SJSA1 (cell line): ENCODE measurements at places on chromosomes 5 and 9.

DNA sequence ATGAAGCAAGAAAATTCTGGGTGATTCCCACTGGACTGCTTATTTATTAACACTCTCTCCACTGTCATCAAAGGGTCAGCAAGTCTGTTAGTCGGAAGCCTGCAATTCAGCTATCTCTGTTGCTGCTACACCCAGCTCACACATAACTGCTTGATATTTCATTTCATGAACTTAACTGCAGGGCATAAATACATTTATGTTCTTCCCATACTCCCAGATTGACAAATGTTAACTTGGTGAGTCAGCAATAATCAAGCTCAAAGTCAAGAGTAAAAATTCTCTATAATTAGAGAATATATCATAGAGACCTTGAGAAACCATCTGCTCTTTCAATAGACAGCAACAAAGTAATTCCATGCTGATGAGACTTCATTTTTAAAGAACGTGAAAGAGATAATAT lies 198.8 kb downstream of the ADAMTS12 start:
- no peak for DNase-seq

GRCh38 chr5:101897914-101898313 lies 398.2 kb downstream of the SLCO4C1 start:
- DNase-seq: no peak

GRCh38 chr9:100286257-100286656 lies 66.5 kb downstream of the TEX10 start:
- no peak for DNase-seq

GRCh38 chr9:2664174-2665065 lies 42.8 kb downstream of the VLDLR start:
- no peak for DNase-seq

DNA sequence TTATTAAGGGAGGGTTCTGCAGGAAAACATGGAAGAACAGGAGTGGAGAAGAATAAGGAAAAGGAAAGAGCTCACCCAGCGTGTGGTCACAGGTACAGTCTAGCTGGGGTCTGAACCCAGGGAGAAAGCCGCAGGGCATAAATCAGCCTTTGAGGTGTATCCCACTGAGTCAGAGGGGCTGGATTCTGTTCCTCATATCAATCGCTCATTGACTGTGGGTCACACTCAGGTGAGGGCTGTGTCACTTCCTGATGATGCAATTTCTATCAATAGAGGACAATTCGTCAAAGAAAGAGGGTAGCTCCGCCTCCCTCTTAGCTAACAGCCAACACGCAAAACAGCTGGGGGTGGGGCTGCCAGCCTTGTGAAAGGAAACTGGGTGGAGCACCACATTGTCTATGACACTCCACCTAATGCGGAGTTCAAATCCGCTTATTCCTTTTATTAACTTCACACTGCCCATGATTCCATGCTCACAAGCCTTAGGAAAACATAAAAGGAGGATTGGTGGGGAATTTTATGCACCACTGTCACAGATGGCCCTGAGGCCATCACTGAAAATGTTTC lies 176.2 kb downstream of the ICE1 start:
- no peak for DNase-seq

DNA sequence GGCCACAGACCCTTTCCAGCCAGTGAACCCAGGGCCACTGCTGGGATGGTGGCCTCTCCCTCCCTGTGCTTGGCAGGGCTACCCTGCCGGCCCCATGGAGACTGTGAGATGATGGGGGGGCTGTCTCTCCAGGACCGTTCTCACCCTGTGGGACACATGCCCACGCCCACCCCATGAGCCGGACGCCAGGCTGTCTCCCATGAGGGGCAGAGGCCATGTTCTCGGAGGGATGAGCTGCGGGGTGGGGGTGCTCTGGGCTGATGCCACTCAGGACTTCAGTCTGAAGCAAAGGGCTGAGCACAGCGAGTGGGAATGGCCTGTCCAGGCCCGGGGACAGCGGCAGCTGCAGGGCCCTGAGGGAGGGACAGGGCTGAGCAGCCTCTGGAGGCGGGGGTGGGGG lies 88.9 kb downstream of the KCNT1 start:
- no peak for DNase-seq

- DNase-seq: no peak
Measured at GRCh38 chr9:36036253-36036779, 397 bp upstream of the RECK start.

- no peak for DNase-seq
Measured at GRCh38 chr9:127865645-127866464, 11.4 kb upstream of the ENG start.

DNA sequence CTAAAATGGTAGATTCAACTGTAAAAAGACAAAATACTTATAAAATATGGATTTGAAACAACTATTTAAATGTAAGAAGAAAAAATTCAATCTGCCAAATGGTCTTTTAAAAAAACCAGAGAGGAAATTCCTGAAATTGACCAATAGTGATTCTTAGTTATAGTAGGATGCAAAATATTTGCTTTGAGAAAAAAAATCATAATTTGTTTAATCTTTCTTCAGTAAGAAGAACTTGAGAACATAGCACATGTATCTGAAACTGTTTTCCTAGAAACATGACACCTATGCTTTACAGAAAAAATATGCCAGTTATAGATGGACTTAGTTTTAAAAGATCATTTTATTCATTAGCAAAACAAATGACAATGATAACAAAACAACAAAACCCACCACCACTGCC lies 186.9 kb upstream of the CD180 start:
- no peak for DNase-seq

DNA sequence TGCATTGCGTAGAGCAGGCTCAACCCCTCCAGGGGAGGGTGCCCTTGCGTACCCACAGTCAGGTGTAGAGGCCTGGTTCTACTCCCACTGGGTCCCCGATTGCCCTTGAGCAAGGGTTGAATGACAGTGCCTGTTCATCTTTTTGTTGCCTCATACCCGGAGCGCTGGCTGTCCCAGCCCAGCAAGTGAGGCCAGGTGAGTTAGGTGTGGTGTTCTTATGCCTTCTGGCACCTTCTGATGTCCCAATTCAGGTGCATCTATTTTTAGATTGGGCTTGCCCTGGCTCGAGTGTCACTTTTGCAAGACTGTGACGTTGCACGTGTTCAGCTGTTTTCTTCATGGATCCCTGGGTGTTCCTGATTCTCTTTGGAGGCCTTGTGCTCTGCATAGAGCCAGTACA lies 257.8 kb downstream of the GOLPH3 start:
- no peak for DNase-seq

DNA sequence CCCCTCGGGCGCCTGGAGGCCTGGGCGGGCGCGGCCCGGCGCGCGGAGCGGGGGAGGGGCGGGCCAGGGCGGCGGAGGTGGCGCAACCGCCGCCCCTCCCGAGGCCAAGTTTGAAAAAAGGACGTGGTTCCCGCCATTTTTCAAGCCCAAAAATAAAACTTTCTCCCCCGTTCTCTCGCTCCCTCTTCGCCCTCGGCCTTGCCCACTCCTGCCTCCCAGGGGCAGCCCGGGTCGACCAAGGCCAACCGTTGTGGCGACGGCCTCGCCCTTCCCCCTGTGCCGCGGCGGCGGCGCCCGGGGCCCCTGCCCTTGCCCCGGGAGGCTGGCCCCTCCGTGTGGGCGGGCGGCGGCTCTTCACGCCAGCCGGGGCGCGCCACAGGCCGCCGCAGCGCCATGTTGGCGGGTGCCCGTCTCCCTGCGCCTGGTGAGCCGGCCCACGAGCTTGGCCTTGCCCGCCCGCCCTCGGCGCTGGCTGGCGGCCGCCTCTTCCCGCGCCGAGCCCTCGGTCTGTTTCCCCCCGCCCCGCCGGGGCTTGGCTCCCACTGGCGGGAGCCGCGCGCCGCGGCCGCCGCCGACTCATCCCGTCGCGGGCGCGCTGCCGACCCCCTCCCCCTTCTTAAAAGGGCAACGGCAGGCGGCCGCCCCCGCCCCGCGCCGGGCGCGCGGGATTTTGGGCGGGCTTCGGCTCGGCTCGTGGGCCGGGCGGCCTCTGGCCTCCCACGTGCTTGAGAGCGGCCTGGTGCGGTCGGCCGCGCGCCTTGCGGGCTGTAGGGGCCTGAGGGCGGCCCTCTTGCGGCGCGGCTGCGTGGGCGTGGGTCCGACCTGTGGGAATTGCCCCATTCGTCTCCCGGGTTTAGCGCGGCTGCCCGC lies 1.3 kb downstream of the ANP32B start:
- peak; percentile 76 for DNase-seq

- no peak for DNase-seq
Measured at GRCh38 chr9:38091310-38092199, 22.5 kb upstream of the SHB start.

DNA sequence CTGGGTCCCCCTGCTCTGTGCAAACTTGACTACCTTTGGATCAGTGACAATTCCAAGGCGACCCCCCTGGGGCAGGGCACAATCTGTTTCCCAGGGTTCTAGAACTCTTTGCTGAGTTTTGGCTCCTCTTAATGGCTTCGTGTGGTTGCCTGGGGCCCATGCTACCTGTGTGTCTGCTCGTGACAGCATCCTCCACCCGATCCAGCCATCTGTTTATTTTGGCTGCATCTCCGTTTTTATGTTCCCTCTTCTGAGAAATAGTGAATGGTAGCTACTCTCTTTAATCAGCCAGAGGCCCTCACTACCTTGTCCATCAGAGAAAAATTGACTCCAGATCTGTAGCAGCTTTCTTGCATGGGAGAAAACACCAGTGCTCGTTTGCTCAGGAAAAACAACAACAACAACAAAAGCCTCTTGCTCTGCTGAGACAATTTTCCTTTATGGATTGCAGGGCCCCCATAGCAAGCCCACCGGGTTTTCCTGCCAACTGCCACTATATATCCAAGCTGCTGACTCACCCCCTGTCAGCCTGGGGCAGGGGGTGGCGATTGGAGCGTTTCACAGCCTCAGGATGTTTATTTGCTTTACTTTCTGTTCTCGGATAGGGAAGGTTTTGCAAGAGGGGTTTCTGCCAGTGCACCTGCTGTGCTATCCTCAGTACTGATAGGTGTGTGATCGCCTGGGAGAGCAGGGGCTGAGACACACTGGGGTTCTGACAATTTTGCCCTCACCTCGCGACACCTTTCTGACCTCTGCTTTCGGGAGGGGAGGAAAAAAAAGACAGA lies 607.8 kb downstream of the BNC2 start:
- DNase-seq: peak; percentile 24

DNA sequence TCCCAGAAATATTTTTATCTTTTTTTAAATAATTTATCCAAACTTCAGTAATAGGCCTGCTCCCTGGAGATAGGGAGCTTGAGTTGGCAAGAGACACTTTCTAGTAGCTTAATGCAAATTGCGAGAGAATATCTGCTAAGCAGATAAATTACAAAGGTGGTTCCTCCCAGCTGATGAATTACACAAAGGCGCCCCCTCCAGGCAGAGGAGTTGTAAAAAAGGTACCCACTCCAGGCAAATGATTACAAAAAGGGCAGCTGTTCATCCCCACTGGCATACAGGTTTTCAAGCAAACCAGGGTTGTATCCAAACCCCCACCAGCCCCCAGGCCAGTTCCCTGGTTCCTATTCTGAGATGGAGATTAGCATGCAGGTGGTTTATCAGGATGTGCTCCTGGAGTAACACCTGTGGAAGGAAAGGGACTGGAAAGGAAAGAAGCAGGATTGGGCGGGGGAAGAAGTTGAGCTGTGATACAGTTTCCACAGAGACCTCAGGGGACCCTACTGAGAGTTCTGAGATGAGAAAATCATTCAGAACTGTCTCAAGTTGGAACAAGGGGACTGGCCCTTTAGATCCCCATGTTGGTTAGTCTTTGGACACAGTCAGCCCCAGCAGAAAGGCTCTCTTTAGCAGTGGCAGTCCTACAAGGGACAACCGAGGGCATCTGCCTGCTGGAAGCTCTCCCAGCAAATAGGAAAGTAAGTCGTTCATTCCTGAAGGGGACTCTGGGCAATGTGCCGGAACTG lies 25.5 kb downstream of the ESM1 start:
- DNase-seq: no peak
